IMR-90 (cell line): ENCODE measurements at places on chromosomes 2 and 18.

DNA sequence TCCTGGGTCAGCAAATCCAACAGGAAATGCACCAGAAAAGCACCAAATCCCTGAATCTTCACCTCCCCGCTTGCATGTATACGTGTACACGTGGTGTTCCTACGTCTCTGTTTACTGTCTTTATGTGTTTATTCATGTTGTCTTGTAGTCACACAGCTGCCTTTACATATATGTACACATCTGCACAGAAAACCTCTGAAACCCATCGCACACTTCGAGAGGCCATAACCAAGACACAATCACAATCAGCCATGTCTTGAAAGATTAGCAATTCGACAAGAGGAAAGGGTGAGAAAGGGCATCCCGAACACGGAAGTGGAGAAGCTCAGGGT lies 98.1 kb downstream of the PLB1 start:
- no peak overlapping the region for H3K4me3 ChIP-seq
- peaks cover 5% of the 10 kb centered on the region for H3K4me1 ChIP-seq
- H3K36me3 ChIP-seq: no peaks in the 10 kb centered on the region
- no peak overlapping the region for H3K27ac ChIP-seq
- no peaks in the 10 kb centered on the region for H3K27me3 ChIP-seq

- no peak overlapping the region for H3K4me3 ChIP-seq
- peaks cover 3% of the 10 kb centered on the region for H3K4me1 ChIP-seq
- H3K27ac ChIP-seq: no peak overlapping the region
- peak; percentile 6 for DNase-seq
- H3K27me3 ChIP-seq: no peaks in the 10 kb centered on the region
- peaks cover 8% of the 10 kb centered on the region for H3K36me3 ChIP-seq
These were observed 107.8 kb downstream of the NBEAL1 start for GRCh38 chr2:203122317-203122986.

DNA sequence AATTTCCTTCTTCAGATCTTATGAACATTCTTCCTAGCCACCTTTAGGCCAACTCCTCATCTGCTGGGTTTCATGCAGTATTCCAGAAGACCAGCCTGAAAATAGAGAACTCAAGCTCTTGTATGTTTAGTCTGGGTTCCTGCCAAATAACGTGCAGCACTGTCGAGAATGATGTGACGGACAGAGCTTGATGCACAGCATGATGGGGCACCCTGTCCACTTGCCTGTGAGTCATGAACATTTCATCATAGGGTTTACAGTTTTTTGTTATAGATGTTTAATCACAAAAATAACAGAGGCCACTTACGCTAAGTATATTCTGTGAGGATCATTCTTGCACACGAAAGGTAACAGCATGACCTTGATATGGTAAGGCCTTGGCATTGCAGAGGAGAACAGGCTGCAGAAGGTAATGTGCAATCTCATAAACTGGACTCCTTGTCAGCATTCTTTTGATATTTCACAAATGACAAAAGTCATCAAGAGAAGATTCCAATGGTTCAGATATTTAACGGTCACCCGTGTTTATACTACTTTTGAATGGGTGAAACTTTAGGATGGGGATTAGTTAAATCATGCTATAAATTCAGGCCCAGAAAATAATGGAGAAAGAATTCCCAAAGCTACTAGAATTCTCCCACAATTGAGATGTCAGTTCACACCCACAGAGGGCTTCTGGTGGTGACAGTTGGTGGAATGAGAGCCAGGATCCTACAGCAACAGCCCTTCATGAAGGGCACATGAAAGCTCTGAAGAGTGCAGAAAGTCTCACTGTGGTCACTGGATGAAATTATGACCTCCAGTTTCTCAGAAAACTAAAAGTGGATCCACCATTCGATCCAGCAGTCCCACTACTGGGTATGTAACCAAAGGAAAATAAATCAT lies 396.1 kb upstream of the RAB12 start:
- H3K27me3 ChIP-seq: no peaks in the 10 kb centered on the region
- H3K27ac ChIP-seq: no peak overlapping the region
- peak; percentile 94 for DNase-seq
- no peaks in the 10 kb centered on the region for H3K36me3 ChIP-seq
- no peak overlapping the region for H3K4me3 ChIP-seq

DNA sequence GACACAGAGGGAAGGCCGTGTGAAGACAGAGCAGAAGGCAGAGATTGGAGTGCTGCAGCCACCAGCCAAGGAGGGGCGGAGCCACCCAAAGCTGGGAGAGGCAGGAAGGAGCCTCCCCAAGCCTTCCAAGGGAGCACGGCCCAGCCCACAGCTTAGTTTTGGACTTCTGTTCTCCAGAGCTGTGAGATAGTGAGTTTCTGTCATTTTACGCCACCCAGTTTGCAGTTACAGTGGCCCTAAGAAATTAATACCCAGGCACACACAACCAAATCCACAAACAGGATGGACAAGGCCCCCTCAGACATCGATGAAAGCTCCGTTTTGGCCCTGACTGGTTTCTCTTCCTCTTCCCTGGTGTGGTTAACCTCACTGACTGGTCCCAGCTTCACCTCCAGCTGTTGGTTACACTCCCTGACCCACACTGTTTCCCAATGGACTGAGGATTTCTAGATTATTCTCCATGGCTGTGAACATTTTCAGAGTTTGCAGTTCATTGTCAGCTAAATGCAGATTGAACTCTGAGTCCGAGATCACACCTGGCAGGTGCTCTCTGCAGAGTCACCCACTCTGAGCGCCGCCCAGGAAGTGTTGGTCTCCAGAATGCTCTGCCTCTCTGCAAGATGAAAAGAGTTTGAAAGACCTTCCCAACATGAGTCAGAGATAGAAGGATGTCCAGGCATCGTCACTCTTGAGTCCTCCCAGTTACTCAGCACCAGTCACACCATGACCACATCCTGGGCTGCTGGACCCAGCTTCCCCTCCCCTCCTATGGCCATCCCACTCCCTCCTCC lies 100.2 kb downstream of the TWIST2 start:
- H3K27ac ChIP-seq: no peak overlapping the region; the same call in 1 of the 2 replicates
- no peaks in the 10 kb centered on the region for H3K36me3 ChIP-seq
- peak; percentile 97 for DNase-seq
- H3K27me3 ChIP-seq: no peaks in the 10 kb centered on the region
- no peak overlapping the region for H3K4me3 ChIP-seq

- no peak overlapping the region for H3K27ac ChIP-seq
- DNase-seq: no peak
- H3K4me1 ChIP-seq: peaks cover 9% of the 10 kb centered on the region
These were observed 225.7 kb downstream of the MREG start for GRCh38 chr2:215787565-215788178.

GRCh38 chr18:2545155-2545554 lies 26.1 kb downstream of the METTL4 start:
- no peaks in the 10 kb centered on the region for H3K4me1 ChIP-seq
- no peak overlapping the region for H3K4me3 ChIP-seq
- no peaks in the 10 kb centered on the region for H3K36me3 ChIP-seq
- no peaks in the 10 kb centered on the region for H3K27me3 ChIP-seq
- no peak for DNase-seq

- no peaks in the 10 kb centered on the region for H3K27me3 ChIP-seq
- no peak overlapping the region for H3K4me3 ChIP-seq
- no peak overlapping the region for H3K27ac ChIP-seq
- peaks cover 3% of the 10 kb centered on the region for H3K4me1 ChIP-seq
These were observed 43.8 kb downstream of the SLC40A1 start for GRCh38 chr2:189536830-189537229.

GRCh38 chr2:113136828-113137775 lies 9.7 kb downstream of the IL1RN start:
- peak; percentile 42 for DNase-seq
- no peak overlapping the region for H3K4me3 ChIP-seq
- no peaks in the 10 kb centered on the region for H3K36me3 ChIP-seq
- H3K4me1 ChIP-seq: no peaks in the 10 kb centered on the region
- H3K27ac ChIP-seq: no peak overlapping the region

DNA sequence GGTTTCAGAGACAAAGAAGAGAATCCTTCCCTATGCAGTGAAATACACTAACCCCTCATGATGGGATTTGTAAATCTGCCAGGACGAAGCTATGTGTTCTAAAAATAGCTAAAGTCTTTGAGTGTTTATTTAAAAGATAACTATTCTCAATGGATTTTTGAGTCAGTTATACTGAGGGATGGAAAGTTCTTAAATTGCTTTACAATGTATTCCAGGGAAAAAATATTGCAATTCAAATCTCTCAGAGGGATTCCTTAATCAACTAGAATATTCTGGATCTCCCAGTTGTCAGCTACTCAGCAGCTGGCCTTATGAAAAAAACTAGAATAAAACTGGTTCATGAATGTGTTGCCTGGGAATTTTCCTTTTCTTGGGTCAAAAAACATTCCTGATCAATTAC lies 312.4 kb downstream of the PLCL1 start:
- H3K4me3 ChIP-seq: no peak overlapping the region
- no peak overlapping the region for H3K27ac ChIP-seq
- DNase-seq: peak; percentile 28
- no peaks in the 10 kb centered on the region for H3K36me3 ChIP-seq
- no peaks in the 10 kb centered on the region for H3K4me1 ChIP-seq
- no peaks in the 10 kb centered on the region for H3K27me3 ChIP-seq

- H3K4me3 ChIP-seq: no peak overlapping the region
- peaks cover 6% of the 10 kb centered on the region; the same call in 1 of the 2 replicates for H3K4me1 ChIP-seq
- H3K27me3 ChIP-seq: peaks cover 96% of the 10 kb centered on the region
- no peak overlapping the region for H3K27ac ChIP-seq
- DNase-seq: no peak
- no peaks in the 10 kb centered on the region for H3K36me3 ChIP-seq
These were observed 3.0 kb downstream of the SIX2 start for GRCh38 chr2:45006041-45006941.

GRCh38 chr18:28690836-28691495 lies 514.0 kb upstream of the CDH2 start:
- no peak for DNase-seq
- no peaks in the 10 kb centered on the region for H3K27me3 ChIP-seq
- H3K4me1 ChIP-seq: no peaks in the 10 kb centered on the region
- no peak overlapping the region for H3K27ac ChIP-seq
- H3K4me3 ChIP-seq: no peak overlapping the region

- H3K4me3 ChIP-seq: no peak overlapping the region
- no peak for DNase-seq
- no peak overlapping the region for H3K27ac ChIP-seq
- H3K4me1 ChIP-seq: no peaks in the 10 kb centered on the region
- no peaks in the 10 kb centered on the region for H3K27me3 ChIP-seq
- no peaks in the 10 kb centered on the region for H3K36me3 ChIP-seq
These were observed 456.3 kb upstream of the MYT1L start for GRCh38 chr2:2787301-2787907.

GRCh38 chr2:54657664-54658083 lies 65.8 kb upstream of the EML6 start:
- H3K27me3 ChIP-seq: no peaks in the 10 kb centered on the region
- H3K36me3 ChIP-seq: peaks cover 51% of the 10 kb centered on the region
- H3K4me1 ChIP-seq: peaks cover 6% of the 10 kb centered on the region; the same call in 1 of the 2 replicates
- H3K4me3 ChIP-seq: no peak overlapping the region
- peak; percentile 39 for DNase-seq

GRCh38 chr2:118968042-118968441 lies 26.0 kb downstream of the MARCO start:
- DNase-seq: no peak
- no peaks in the 10 kb centered on the region for H3K36me3 ChIP-seq
- no peaks in the 10 kb centered on the region for H3K27me3 ChIP-seq
- H3K4me1 ChIP-seq: no peaks in the 10 kb centered on the region
- H3K4me3 ChIP-seq: no peak overlapping the region

- no peaks in the 10 kb centered on the region; the same call in 1 of the 2 replicates for H3K36me3 ChIP-seq
- no peak overlapping the region for H3K4me3 ChIP-seq
- peak overlapping the region; percentile 55; the same call in 1 of the 2 replicates for H3K27ac ChIP-seq
- H3K4me1 ChIP-seq: peaks cover 12% of the 10 kb centered on the region
These were observed 9.6 kb downstream of the PREPL start for GRCh38 chr2:44351676-44352075.

- no peak overlapping the region for H3K4me3 ChIP-seq
- no peaks in the 10 kb centered on the region for H3K4me1 ChIP-seq
- no peaks in the 10 kb centered on the region for H3K27me3 ChIP-seq
- H3K27ac ChIP-seq: no peak overlapping the region
- H3K36me3 ChIP-seq: no peaks in the 10 kb centered on the region
These were observed 154.0 kb upstream of the TFPI start for GRCh38 chr2:187708272-187708671.

GRCh38 chr2:189674374-189675112 lies at the start of gene ANKAR:
TSS of gene ANKAR (plus strand) at chr2:189674670. CDS start at chr2:189676491, 1,821 bp downstream.
- H3K4me1 ChIP-seq: 0 out of 2 replicates have a peak, but pooled peaks cover 2% of the 10 kb centered on the region
- H3K36me3 ChIP-seq: peaks cover 3% of the 10 kb centered on the region; the same call in 1 of the 2 replicates
- no peaks in the 10 kb centered on the region for H3K27me3 ChIP-seq

DNA sequence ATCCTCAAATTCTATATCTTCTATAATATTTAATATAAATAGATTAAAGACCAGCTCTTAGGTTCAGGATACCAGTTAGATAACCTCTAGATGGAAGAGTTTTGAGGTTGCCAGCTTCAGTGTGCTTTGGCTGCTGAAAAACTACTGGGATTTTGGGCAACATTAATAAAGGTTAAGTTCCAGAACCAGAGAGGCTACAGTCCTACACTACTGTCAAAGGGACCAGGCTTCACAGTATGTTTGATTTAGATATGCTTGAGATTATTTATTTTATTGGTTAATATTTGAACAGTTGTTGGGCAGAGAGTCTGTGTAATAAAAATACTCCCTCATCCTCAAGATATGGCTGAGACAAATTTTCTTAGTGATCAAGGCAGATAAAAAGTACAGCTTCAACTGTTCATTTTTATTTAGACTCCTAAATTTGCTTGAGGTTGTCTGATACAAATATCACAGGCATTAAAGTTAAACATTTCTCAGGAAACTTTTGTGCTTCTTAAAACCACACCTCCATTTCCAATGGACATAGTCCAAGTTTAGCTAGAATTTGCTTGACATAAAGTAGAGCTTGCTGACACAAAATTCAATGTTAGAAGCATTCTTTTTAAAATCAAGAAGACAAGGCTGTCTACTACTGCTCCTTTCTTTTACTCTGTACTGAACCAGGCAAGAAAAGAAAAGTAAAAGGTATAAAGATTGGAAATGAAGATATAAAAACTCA lies 19.7 kb upstream of the TMEM17 start:
- peaks cover 3% of the 10 kb centered on the region; the same call in 1 of the 2 replicates for H3K4me1 ChIP-seq
- no peak overlapping the region for H3K27ac ChIP-seq
- no peak for DNase-seq
- no peaks in the 10 kb centered on the region for H3K27me3 ChIP-seq

- H3K36me3 ChIP-seq: peaks cover 37% of the 10 kb centered on the region
- peak overlapping the region; percentile 90 for H3K27ac ChIP-seq
- no peak for DNase-seq
- H3K4me1 ChIP-seq: peaks cover 63% of the 10 kb centered on the region
These were observed 46.3 kb downstream of the MTCL1 start for GRCh38 chr18:8751692-8752091.
